Activated CD4-positive, alpha-beta T cell treated with anti-CD3 and anti-CD28 coated beads for 36 hours (primary cell): ENCODE measurements at places on chromosomes 3 and 15. TPM values are rescaled to one million over a fixed set of nuclear protein-coding genes. Genes with fewer than 3 reads are reported as not detected.

C3orf49 gene
- total RNA-seq, result not detected

GRCh38 chr3:10520072-10520471 is 14.7 kb upstream of the ATP2B2 start:
- DNase-seq, result no peak

GRCh38 chr3:127392156-127392490 is 104.3 kb upstream of the PRR20G start:
- no peak for DNase-seq

DNA sequence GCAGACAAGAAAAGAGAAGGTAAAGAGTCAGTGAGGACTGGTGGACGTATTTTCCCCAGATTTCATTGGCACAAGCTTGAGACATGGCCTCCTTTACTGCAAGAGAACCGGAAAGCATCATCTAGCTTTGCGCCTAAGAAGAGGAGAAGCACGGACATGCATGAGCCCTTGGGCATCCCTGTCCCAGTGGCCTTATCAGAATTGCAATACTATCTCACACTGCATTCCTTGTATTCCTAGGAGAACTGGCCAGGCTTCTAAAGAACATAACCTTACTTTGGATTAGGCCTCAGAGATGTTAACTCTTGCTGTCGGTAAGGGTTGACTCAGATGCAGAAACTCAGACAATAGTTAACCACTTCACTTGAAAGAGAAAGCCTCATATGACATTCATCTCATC is 229.5 kb upstream of the PRICKLE2 start:
- no peak for DNase-seq

- no peak for DNase-seq
These were observed 173.5 kb downstream of the VGLL4 start for GRCh38 chr3:11470031-11470853.
